ACHN (cell line): ENCODE measurements at places on chromosomes 7 and 10.
A peak's percentile ranks its signal among the peaks of the same experiment; 100 is the strongest.

DNA sequence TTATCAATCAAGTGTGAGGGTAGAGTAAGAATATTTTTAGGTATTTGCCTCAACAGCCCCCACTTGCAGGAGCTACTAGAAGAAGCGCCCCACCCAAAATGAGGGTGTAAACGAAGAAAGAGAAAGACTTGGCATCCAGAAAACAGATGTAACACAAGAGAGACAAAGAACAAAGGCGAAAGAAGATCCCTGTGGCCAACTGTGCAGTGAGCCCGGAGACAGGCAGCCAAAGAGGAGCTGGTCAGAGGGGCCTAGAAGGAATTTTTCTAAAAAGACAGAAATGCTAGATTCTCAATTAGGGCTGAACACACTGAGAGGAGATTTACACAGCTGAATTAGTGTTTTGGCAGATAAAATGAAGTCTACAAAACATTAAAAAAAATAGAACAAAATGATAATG is 29.6 kb upstream of the EIF5AL1 start:
- no peak for DNase-seq

- no peak for DNase-seq
Measured at GRCh38 chr10:2700626-2701305, 366.6 kb upstream of the PFKP start.

DNA sequence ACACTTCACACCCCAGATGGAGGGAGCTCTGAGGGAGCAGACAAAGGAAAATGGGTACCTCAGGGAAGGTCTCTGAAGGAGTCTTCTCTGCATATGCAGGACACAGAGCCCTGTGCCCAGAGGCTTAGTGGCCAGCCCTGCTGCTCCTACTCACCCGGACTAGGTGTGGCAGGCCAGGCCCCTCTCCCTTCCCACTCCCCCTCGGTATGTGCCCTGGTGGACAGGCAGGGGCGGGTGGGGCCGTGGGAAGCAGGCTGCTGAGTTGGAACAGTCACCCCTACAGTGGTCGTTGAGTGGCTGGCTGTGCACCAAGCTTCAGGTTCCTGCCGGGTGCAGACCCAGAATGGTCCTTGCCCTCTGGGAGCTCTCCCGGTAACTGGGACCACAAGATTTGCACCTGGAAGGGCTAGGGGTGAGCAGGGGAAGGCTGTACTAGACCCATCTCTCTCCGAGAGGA is 68.6 kb downstream of the ZMIZ1 start:
- DNase-seq = no peak

GRCh38 chr7:104861729-104862390 is 152.1 kb upstream of the KMT2E start:
- no peak for DNase-seq

- DNase-seq = no peak
Measured at GRCh38 chr10:132932461-132933307, 9.7 kb downstream of the CFAP46 start.

GRCh38 chr10:8138471-8138870 is 84.0 kb downstream of the GATA3 start:
- peak; percentile 13 for DNase-seq

DNA sequence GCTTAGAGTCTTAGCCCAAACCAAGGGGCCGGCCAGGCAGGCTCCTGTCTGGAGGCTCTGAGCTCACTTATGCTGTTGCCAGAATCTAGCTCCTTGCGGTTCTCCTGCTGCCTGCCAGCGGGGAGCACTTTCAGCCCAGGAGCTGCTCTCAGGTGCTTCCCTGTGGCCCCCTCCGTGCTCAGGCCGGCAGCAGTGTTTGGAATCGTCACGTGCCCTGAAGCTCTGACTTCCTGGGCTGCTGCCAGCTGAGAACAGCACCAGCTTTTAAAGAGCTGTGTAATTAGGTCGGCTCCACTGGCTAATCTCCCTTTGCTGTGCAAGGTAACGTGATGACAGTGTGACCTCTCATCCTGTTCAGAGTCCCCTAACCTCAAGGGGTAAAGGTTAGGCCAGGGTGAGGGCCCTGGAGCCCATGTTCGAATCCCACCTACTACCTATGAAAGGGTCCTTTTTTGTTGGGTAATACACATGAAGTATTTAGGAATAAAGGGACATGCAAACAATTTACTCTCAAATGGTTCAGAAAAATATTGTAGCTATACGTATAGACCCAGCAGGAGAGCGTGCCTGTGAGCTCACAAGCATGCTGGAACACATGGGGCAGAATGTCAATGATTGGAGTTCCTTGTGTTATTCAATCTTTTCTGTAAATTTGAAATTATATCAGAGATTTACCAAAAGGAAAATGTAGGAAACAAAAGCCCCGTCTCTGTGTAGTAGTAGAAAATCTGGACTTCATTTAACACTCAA is 16.6 kb downstream of the ZNF862 start:
- DNase-seq = no peak

DNA sequence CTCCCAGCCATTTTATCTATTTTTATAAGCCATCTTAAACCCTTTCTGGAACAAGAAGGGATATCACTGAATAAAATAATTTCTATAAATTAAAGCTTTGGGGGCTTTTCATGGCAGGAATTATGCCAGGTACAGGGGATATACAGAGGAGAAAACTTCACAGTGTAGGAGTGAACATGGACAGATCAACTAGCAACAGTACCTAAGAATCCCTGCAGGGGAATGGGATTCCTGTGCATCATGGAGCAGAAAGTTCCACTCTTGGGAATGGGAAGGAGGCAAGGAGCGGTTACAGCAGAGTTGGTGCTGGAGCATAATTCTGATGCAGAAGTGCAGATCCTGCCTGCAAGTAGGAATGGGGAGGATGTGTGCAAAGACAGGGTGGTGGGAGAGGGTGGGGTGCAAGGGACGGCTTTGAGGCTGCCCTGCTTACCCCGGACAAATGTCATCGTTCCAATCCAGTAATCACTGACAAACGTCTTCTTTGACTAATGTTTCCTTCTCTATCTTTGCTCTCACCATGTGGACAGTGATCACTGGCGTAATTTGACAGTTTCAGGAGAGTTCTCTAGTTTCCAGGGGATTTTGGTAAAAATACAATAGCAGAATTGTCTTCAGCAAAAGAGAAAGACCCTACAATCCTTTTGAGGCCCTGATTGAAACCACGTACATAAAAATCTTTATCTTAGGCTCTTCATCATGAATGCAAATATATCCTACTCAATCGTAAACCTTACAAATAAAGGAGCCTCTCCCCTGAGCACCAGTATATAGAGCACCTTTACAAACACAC is 196.7 kb downstream of the HECW1 start:
- no peak for DNase-seq

- no peak for DNase-seq
Measured at GRCh38 chr7:158590181-158590530, 2.5 kb upstream of the PTPRN2 start.

DNA sequence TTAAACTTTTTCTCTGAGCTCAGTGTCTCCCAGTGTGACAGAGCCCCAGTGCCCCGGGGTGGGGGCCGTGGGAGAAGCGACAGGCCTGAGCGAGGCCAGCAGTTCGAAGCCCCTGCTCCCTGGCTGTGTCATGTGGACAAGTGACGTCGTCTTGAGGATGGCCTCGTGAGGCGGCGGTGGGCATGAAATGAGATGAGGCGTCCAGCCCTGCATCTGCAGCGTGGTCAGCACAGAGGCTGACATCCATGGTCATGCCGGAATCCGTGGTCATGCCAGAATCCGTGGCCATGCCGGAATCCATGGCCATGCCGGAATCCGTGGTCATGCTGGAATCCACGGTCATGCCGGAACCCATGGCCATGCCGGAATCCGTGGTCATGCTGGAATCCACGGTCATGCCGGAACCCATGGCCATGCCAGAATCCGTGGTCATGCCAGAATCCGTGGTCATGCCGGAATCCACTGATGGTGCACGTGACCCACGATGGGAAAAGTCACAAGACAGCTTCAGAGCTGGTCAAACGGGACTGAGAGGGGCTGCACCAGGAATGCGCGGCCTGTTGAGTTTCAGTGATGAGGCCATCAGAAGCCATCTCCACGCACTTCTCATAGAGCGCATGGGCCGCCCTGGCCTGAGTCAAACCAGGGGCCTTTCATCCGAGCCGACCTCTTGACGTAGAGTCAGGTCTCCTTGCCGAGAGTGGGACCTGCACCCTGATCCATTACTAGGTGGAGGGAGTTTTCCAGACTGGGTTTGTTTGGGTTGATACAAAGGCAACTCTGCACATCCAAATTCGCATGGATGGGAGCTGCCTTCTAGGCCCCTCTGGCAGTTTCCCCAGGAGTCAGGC is 342.5 kb downstream of the PTPRN2 start:
- DNase-seq = no peak

DNA sequence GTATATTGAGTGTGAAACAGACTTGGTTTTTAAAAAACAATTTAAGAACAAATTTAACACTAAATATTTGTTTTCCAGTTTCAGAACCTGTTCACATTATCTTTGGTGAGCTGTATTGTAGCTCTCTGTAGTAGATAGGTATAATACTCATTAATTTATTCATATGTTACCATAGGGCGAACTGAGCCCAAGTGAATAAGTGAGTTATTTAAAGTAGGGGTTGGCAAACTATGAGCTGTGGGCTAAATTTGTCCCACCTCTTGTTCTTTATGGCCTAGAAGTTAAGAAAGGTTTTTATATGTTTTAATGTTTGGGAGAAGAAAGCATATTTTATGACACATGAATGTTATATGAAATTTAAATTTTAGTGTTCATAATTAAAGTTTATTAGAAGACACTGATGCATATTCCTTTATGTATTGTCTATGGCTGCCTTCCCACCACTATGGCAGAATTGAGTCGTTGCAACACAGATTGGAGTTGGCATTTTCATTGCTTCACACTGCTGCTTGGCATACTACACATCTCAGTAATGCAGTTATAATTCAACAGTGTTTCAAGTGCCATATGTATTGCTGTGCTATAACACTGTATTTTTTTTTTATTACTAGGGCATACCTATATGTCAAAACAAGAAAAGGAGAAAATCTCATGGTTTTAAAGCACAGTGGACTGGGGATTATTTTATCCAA is 146.5 kb downstream of the ADK start:
- DNase-seq = no peak

DNA sequence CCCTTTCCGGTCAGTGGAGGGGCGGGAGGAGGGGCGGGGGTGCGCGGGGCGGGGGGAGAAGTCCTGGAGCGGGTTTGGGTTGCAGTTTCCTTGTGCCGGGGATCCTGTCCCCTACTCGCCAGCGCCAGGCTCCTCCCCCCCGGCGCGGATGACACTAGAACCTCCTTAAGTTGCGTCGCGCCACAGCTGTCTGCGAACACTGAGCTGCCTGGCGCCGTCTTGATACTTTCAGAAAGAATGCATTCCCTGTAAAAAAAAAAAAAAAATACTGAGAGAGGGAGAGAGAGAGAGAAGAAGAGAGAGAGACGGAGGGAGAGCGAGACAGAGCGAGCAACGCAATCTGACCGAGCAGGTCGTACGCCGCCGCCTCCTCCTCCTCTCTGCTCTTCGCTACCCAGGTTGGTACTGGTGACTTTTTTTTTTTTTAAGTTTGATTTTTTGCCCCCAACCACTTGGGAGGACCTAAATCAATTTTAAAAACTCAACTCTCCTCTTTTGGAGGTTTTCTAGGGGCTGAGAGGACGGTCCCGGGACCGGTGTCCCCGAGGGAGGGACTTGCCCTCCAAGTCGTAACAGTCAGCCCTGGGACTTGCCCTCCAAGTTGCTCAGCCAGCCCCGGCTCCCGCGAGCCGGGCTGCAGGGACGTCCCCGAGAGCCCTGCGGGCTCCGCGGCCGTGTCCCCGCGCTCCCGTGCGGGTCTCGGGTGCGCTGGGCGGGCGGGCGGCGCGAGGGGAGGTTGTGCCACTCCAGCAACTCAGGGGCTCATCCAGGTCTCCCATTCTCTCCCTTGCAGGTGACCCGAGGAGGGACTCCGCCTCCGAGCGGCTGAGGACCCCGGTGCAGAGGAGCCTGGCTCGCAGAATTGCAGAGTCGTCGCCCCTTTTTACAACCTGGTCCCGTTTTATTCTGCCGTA is at the start of gene GATA3:
Gene GATA3 (plus strand): TSS at position 195 of the 914 bp plus-strand sequence. CDS start 968 bp downstream, outside the sequence.
- DNase-seq = no peak

- DNase-seq = no peak
Measured at GRCh38 chr10:102653060-102653459, 8.8 kb downstream of the TRIM8 start.

DNA sequence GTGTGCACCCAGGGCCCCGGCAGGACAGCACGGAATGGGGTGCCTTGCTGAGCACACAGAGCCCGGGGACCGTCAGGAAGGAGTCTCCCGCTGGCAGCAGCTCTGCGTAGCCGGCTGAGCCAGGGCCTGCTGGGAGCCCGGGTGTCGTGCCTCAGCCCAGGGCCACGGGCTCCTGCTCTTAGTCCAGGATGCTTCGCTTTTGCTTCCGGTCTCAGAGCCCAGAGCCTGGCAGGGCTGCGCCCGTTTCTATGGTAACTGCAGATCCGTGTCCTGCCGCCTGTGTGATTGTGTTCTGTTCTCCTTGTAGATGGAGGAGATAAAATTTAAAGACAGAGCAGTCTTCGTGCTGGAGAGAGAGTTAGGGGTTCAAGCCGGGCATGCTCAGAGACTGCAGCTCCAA is 53.7 kb upstream of the DPYSL4 start:
- no peak for DNase-seq

GRCh38 chr7:50304911-50305582 is 531 bp downstream of the IKZF1 start:
- no peak for DNase-seq

DNA sequence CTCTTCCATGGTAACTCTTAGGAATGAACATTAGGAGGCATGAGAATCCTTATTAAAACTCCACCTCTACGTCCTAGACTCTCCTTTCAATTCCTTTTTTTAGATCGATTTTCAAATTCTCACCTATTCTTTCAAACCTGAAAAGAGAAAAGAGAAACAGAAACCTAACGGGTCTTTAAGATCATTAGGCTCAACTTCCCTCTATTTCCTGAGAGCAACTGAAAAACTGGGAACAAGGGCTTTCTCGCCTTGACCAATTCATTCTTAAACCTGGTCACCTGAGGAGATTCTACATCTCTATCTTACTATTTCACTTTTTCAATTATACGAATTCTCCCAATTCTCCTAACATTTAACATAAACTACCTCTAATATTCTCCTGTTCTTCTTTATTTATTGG is 2.8 kb downstream of the TFEC start:
- no peak for DNase-seq

- no peak for DNase-seq
Measured at GRCh38 chr7:53358269-53358668, 322.8 kb downstream of the POM121L12 start.

DNA sequence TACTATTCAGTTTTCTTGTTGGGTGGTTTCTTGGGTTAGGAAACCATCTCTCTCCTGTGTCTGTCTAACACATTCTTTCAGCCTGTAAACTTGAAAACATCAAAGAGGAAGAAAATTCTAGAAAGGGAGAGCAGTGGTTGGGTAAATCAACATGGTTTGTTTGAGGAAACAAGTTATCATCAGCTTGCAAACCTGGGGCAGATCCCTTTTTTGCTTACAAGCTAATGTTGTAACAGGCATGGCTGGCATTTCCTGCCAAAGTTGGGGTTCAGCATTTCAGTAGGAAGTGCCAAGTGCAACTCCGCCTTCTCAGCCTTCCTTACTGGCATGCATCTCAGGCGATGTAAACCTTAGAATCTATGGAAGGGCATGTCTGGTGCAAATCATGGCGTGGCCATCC is 112.6 kb downstream of the EEPD1 start:
- no peak for DNase-seq

DNA sequence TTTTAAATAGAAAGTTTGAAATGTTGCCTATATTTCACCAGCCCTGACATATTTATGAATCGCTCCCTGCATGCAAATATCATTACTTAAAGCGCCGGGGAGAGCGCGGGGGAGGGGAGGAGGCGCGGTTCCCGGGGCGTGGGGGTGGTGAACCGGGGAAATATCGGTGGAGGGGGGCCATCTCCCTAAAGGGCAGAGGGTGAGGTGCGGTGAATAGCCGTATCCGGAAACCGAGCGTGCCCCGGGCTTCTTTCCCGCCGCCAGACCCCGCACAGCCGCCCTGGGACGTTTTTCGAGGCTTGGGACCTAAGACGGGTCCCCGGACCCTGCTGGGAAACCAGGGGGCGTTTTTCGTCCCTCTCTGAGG is 6.9 kb upstream of the ZNF503 start:
- DNase-seq = no peak
